ENCODE measurements at places on chromosomes 5 and 9.

GRCh38 chr9:70135176-70135575 lies 91.5 kb downstream of the MAMDC2 start:
- no peak for DNase-seq

DNA sequence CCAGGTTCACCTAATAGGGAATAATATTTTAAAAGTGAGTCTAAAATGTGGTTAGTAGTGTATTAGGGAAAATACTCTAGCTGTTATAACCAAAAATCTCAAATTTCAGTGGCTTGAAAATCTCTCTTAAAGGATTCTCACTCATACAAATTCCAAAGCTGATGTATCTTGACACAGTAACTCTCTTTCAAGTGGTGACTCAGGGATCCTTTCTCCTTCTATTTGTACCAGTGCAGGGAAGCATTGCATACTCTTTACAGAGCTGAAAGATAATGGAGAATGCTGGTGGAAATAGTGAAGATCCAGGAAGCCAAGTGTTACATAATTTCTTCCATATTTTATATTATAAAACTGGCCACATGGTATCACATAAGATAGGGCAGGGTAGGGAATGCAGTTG lies 560.2 kb upstream of the CDH9 start:
- DNase-seq, result no peak

GRCh38 chr5:101284736-101285375 lies 381.8 kb upstream of the ST8SIA4 start:
- DNase-seq, result no peak

DNA sequence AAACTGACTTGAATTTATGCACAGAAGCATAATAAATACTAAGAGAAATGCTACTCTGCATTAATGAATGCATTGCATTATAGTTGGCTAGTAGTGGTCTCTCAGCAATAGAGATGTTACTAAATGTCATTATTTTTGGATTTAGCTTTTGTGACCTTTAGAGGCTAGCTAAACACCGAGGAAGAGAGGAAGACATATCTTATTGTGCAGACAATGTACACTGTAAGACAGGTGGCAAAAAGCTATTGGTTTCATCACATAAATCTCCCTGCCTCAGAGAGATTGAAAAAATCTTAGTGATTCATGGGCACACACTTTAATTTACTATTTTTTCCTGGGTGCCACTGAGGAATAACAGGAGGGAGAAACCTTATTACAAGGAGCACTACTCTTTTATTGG lies 435.9 kb downstream of the TMEM232 start:
- DNase-seq, result no peak

GRCh38 chr5:1637639-1638481 lies 114.1 kb upstream of the LPCAT1 start:
- no peak for DNase-seq
